MM.1S (cell line): ENCODE measurements at places on chromosomes 16 and 17.

DNA sequence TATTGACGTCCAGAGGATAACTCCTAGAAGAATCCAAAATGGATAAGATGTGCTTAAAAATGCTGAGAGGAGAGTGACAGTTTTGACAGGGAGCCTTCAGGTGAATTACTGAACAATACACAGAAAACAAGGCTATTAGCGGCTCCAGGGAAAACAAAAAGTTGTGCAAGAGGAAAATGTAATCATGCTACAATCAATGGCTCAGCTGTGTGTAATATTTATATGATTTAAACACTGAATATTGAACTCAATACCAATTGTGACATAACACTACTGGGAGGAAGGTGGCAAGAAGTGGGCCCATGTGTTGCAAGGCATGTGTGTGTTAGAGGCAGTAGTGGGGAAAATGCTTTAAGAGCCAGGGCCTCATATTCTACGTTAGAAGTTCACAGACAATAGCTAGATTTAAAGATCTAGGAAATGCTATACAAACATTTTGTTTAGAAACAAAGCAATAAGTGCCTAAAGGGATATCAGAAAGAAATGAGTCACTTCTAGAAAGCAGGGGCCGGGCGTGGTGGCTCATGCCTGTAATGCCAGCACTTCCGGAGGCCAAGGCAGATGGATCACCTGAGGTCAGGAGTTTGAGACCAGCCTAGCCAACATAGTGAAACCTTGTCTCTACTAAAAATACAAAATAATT, 253.2 kb upstream of the IRX5 start:
- DNase-seq = no peak

- no peak for DNase-seq
These were observed 2.0 kb downstream of the GPRC5B start for GRCh38 chr16:19882646-19883045.

DNA sequence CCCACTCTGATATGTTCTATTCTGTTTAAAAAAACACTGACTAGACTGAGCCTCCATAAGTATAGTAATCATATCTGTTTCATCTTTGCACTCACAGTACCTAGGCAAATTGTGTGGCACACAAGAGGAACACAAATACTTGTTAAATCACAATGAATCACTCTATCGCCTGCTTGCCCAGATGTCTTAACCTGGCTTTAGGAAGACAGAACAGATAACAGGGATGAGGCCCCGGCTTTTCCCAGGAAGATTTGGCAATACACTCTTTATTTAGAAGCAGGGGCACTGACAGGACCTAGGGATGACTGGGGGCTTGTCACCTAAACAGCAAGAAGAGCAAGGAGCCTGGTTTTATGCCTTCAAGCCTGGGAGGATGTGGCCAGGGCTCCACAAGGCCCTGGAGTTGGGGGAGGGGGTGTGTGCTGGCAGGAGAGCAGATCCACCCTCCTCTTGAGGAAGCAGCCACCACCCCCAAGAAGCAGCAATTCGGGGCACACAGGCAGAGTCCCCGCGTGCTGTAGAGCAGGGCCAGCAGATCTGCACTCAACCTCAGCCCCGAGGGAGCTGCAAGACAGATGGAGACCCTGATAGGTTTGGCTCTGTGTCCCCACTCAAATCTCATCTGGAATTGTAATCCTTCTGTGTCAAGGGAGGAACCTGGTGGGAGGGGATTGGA, 41.0 kb upstream of the KSR1 start:
- no peak for DNase-seq

DNA sequence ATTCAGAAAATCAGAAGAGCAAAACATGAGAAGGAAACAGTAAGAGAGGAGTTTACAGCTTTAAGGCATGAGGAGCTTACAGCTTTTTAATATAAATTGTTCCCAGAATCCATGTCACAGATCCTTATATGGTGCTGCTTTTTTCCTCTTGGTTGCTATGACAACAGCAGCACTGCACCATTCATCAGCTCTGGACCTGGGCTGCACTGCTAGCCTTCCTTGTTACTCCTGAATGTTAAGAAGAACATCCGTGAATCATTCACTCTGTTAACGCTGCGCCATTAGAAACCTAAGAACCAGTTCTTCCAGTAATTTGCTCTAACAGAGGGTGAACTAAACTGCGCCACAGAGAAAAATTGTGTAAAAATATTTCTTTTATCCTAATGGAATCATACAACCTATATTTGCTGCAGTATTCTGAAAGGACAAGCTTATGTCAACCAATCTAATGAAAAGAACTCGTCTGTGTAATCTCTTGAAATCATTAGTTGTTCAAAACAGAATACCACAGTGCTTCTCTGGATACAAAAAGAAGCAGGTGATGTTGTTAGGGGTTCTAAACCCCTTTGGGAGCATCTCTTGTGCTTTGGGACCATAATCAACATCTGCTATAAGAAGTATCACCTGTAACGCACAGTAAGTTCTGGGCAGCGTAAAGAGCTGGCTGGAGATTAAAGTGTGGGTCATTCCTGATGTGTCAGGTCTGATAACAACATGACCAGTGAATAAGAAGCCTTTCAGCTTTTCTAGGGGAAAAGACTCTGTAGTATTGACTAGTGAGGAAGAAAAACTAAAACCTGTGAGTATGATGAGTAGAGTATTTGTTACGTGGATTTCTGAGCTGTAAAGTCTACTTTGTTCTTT, 151.2 kb downstream of the TANC2 start:
- no peak for DNase-seq

- DNase-seq = no peak
These were observed 310.5 kb upstream of the GOT2 start for GRCh38 chr16:59044616-59045015.

- no peak for DNase-seq
These were observed 36.9 kb downstream of the SNTB2 start for GRCh38 chr16:69223882-69224281.

DNA sequence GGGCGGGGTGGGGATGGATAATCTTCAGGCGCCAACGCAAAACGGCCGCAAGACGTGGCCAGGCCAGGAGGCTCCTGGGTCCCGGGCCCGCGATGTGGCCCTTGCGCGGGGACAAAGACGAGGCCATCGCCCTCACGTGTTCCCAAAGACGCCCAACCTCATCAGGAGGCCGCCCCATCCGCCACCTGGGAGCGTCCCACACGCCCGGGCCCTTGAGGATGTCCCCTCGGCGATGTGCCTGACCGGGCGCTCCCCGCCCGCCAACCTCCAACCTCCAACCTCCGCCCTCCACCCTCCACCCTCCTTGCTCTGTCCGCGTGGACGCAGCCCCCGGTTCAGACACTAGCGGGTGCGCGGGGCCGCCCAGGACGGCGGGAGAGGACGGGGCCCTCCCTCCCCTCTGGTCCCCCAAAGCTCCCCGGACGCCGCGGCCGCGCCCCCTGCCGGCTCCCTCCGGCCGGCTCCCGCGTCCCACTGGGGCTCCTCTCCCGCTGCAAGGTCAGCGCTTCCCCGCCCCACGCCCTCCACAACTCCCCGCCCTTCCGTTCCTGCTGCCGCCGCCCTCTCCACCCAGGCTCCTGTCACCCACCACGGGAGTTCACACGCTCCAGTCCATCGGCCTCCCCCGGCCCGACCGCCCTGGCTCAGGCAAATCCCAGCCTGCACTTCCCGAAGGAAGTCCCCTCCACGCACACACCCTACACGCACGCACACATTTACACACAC, 250.8 kb upstream of the RPL38 start:
- DNase-seq = no peak

- no peak for DNase-seq
These were observed 161.4 kb upstream of the C16orf82 start for GRCh38 chr16:26905336-26905735.

- no peak for DNase-seq
These were observed 150.4 kb downstream of the SPECC1 start for GRCh38 chr17:20159406-20160069.

- no peak for DNase-seq
These were observed 2.0 kb downstream of the MRM3 start for GRCh38 chr17:784143-784542.

DNA sequence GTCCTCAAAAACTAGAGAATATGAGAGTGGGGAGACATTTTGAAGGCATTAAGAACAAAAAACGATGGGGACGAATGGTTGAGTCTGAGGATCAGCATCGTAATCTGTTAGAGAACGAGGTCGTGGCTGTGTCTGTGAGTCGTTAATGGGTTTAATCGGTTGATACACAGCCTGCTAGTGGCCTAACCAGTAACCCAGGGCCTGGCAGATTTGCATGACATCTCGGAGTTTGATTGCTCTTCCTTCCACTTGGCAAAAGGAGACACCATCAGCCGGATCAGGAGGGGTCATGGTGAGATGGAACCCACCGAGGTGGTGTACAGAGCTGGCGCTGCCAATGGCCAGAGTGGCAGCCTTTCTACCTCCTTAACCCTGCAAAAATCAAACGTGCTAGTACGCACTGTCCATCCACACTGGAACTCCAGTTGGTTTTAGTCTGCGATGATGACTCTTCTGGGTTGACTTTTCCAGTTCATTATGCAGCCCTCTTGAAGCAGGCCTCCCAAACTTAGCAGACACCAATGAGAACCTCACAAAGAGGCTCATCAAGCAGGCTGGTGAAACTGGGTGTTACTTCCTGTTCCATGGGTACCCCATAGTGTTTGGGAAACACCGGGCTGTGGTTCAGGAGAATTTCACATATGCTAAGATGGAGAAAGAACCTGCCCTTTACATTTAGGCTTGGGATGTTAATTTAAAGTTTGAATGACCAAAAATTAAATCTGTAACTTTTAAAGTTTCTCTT, 4.1 kb downstream of the HS3ST3B1 start:
- no peak for DNase-seq

GRCh38 chr16:20114356-20114755, 40.7 kb upstream of the GPR139 start:
- no peak for DNase-seq

GRCh38 chr17:29914819-29915537, 15.1 kb downstream of the SSH2 start:
- peak; percentile 22 for DNase-seq

- DNase-seq = no peak
These were observed 11.5 kb upstream of the HYDIN start for GRCh38 chr16:71242036-71242435.

DNA sequence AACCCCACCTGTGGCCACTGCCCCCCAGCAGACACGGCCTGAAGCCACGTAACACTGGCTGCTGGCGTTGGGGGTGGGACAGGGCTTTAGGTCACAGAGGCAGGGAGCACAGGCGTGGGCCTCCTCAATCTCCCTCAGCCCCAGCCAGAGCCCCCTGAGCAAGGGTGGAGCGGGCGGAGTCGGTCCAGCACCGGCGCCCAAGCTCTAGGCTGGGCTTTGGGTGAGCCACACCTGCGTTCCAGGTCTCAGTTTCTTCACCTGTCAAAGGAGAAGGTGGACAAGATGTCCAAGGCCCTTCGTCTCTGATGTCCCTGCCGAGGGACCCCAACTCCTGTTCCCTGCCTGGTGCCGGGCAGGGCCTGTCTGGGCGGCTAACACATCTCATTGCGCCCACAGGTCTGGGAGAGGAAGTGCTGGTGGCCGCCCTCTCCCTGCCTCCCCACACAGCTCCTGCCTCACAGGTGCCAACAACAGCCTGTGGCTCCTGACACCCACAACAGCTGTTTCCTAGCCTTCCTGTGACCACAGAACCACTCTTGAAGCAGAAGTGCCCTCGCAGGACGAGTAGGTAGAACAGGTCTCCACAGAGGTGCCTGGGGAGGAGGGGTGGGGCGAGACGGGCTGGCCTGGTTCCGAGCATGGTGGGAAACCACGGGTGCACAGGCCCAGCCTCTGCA, 12.0 kb downstream of the FAM83G start:
- DNase-seq = peak; percentile 91

DNA sequence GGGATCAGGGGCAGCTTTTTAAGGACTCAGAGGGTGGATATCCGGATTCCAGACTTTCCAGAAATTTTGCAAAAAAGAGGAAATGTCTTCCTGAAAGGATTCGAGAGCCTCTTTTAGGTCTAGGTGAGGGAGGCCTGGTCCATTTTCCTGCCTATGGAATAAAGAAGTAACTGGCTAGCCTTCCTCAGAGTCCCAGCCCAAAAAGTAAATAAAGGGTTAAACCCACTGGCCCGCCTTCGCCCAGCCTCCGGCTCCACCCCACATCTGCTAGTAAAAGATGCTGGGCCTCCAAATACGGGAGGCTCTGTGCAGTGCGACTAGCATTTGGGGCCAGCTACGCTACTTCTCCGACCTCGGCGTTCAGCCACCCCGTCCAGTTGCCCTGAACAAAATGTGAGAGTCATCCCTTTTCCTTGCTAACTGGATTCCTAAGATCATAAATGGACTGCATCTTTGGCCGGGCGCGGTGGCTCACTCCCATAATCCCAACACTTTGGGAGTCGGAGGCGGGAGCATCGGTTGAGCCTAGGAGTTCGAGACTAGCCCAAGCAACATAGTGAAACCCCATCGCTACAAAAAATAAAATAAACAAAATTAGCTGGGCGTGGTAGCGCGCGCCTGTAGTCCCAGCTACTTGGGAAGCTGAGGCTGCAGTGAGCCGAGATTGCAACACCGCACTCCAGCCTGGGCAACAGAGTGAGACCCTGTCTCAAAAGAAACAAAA, 824 bp upstream of the MPP2 start:
- no peak for DNase-seq

GRCh38 chr17:67902511-67903231, 77.4 kb downstream of the BPTF start:
- no peak for DNase-seq

GRCh38 chr16:48681520-48681919, 71.5 kb upstream of the N4BP1 start:
- DNase-seq = no peak

DNA sequence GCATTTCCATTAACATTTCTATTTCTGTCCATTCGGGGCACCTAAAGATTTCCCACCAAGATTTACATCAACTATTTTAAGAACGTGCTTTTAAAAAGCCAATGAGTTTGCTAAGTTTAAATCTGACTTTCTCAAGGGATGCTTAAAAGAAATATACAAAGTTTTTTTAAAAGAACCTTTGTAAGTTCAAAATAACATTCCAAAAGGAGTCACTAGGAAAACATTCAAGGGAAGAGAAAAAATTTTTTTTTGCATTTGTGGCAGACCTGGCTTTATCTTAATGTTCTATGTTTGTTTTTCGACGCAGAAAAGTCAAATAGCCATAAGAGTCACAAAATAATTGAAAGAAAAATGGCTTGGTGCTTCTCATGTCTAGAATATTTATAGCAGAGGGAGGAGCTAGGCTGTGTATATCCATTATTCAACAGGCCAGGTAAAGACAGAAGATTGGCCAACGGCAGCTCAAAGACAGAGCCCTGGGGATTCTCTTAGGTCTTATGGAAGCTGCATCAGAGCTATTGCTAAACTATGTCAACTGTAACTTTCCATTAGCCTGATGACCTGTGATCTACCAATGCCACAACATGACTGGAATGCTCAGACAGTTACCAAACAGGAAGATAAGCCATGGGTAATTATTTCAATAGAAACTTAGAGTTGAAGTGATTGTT, 37.8 kb upstream of the MYOCD start:
- DNase-seq = no peak

- DNase-seq = no peak
These were observed 5.8 kb downstream of the SEPHS2 start for GRCh38 chr16:30439720-30440348.
